AG04450 (cell line): ENCODE measurements at places on chromosomes 7 and 10.

GRCh38 chr10:118573512-118573911 lies 21.9 kb downstream of the PRLHR start:
- DNase-seq, result no peak

DNA sequence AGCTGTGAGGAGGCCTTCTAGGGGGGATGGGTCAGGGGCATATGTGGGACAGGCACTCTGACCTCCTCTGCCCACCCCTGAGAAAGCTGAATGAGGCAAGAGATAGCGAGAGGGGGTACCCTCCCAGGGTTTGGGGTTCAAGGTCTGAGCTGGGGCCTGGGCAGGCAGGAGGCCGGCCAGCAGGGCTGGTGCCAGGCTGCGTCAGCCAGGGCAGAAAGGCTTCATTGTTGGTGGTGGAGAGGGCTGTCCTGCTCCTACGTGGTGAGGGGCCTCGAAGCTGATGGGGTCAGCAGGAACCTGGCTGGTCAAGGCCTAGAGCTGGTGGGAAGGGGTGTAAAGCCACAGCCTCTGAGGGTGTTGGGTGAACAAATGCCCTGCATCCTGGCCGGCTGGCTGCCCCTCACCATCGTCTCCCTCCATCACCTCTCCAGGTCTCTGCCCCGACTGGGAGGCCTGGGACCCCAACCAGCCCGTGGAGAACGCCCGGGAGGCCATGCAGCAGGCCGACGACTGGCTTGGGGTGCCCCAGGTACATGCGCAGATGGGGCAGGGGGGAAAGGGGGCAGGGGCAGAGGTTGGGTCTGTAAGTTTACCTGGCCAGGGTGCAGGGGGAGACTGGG lies 6.6 kb downstream of the FLNC start:
- DNase-seq, result no peak

DNA sequence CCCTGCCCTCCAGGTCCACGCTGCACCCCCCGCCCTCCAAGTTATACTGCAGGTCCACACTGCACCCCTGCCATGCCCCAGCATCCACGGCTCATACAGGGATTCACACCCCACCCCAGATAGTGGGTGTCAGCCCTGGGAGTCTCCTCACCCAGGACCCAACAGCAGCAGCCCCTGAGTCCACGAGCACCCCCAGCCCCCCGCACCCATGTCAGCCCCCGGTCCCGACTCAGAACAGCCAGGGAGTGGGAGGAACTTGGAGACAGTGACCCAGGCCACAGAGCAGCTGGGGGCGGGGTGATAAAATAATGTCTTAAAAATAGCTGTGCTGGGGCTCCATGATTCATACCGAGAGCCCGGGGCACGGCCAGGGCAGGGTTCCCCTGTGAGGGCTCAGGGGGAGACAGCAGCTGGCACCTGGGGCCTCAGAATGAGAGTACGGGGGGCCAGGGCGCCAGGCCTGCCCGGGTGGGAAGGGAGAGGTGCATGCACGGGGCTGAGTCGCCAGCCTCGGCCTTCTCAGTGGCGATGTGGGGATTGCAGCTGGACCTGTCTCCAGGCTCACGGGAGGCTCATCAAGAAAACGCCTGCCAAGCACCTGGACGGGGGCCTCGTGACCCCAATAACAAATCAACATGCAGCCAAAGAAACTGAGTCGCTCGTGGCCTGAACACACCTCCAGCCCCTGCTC lies 29.8 kb downstream of the ADAP1 start:
- no peak for DNase-seq

- DNase-seq, result no peak
Observed at GRCh38 chr10:33287112-33287511, 47.4 kb downstream of the NRP1 start.

GRCh38 chr10:92492748-92493240 lies 81.1 kb downstream of the IDE start:
- DNase-seq, result no peak

- no peak for DNase-seq
Observed at GRCh38 chr10:92844746-92845145, 3.6 kb upstream of the EXOC6 start.

- no peak for DNase-seq
Observed at GRCh38 chr10:84543948-84544347, 215.6 kb downstream of the CCSER2 start.

DNA sequence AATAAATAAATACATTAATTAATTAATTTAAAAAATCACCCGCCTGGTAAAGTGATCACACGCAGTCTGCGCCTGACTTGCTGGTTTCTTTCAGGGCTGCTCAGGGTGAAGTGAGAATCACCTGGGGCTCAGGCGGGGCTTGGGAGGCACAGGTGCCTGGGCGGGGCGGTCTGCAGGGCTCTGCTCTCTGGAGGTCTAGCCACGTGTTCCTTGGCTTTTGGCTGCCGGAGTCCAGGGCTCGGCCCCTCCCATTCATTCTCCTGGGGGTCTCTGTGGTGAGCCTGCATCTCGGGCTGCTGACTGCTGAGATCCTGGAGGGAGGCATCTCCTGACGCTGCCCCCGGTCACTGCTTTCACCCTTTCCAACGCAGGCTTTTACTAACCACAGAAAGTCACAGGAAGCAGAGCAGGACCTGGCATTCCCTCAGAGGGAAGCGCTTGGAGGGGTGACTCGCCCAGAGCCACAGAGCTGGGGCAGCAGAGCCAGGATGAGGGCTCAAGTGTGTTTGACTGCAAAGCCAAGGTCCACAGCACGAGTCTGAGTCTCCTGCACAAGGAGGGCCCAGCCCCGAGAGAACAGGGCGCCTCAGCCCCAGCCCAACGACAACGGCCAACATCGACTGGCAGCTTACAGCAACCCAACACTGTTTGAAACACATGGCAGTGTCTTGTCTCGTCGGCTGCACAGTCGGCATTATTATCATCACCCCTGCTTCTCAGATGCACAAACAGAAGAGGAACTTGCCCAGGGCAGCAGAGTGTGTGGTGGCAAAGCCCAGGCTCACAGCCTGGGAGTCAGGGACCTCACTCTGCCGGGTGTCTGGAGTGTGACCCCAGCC lies 22.4 kb upstream of the MNX1 start:
- no peak for DNase-seq

- no peak for DNase-seq
Observed at GRCh38 chr7:32056767-32057166, 13.4 kb downstream of the PDE1C start.

GRCh38 chr7:90957883-90958282 lies 306.4 kb upstream of the FZD1 start:
- DNase-seq, result no peak

DNA sequence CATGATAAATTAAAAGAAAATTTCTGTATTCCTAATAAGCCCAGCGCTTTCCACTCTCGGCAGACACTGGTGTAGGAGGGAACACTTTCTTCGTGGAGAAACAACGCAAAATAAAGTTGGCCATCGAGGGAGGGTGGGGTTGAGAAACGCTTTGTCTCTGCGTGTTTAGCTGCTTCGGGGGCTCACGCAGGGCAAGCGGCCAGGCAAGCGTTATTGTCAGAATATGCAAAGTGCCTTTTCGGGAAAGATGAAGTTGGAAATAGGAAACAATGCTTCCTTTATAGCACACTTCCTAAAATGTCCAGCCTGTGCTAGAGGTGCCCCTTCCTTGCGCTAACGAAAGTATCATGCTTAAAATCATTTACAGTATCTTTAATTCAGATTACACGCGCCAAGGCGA lies 1.9 kb upstream of the EBF3 start:
- no peak for DNase-seq

GRCh38 chr10:72260976-72261783 lies 12.5 kb upstream of the DDIT4 start:
- DNase-seq, result no peak

GRCh38 chr7:70797109-70797514 lies 334.8 kb upstream of the GALNT17 start:
- no peak for DNase-seq
